Right lobe of liver (tissue), 6 donors: ENCODE measurements at places on chromosomes 13 and 19.

DNA sequence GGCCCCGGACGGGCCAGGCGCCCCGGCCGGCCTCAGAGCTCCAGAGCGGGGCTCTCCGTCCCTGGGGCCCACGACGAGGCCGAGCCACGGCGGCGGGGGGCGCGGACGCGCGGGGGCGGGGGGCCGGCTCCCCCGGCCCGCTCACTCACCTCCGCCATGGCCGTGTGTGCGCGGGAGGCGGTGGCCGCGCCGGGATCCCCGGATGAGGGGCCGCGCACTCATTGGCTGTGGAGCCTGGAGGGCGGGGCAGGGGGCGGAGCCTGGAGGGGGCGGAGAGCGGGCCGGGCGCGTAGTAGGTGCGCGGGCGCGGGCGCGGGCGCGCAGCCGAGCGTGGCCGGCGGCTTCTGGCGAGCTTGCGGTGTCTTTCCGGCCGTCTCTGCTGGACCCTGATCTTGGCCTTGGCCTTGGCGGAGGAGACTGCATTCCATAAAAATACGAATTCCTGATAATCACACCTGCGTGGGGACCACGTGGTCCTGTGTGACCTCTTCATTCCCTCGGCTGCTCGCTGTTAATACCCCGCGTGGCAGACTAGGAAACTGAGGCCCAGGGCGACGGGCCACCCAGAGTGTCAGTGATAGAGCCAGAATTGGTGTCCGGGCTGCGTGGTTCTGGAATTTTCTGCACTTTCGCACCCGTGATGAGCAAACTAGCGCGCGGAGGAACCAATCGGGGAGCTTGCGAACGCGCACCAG is at the start of gene MIER2:
TSS of gene MIER2 (minus strand) at position 172 of the 695 bp plus-strand sequence. CDS start at position 158, 14 bp downstream.
- DNase-seq = peak; percentile 83

GRCh38 chr19:58575183-58576041 is 2.3 kb upstream of the MZF1 start:
- DNase-seq = peak; percentile 93

DNA sequence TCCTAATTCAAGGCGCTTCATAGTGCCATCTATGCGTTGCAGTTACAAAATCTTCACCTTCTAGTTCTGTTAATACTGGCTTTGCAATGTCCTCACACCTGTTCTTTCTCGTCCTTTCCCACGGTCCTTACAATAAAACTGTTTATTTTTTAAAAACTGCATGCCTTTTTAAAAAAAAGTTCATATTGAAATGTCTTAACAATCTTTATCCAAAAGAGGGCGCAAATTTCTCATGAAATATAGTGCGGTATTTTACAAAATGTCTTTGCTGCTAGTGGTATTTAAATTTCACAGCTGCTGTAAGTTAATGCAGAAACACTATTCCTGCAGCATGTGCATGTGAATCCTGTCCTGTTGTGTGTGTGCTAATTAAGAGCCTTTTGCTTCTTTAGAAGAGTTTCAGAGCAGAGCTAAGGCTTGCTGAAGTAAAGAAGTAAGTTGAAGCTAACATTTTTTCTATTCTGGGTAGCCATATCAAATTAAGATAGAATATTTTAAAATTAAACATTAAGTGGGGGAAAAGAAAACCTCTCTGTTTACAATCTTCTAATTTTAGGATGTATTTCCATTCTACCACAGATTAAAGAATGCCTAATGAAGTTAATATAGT is 15.8 kb upstream of the CLDN10 start:
- DNase-seq = no peak

GRCh38 chr13:79779761-79780160 is 298.8 kb downstream of the NDFIP2 start:
- DNase-seq = no peak

DNA sequence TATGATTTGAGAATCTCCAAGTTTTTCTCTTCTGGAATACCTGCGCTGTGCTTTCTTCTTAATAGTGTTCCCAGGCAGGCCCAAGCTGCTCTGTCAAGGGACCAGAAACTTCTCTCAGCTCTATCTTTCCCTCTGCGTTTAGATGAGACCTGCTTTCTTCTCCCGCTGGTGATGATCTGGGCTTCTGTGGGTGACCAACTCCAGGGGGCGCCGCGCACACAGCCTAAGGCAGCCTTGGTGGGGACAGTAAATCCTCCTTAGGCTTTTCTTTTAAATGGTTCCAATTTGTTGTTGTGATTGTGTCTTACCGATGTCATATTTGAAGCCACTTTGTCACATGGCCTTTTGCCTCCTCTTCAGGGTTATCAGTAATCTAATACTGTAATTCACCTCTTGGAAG is 439.4 kb upstream of the KLF12 start:
- DNase-seq = no peak

GRCh38 chr19:38831142-38831605 is 420 bp downstream of the ECH1 start:
- DNase-seq = peak; percentile 96

DNA sequence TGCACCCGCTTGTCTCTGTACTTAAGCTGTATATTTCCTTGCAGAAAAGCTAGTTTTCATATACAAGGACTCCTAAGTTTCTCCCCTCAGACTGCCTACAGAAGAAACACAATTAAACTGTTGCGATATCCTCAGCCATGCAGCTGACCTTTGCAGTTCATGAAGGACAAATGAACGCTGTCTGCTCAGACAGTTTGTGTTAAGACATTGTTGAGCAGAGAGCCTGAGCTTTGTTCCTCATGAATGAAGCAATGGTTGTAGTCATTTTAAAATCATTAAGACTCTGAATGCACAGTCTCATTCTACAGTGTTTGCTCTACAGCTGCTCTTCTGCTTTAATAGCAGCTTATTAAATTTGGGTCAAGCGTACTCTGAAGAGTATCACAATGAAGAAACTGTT is 23.2 kb upstream of the MAB21L1 start:
- DNase-seq = no peak

GRCh38 chr19:49682274-49682673 is 5.2 kb downstream of the PRMT1 start:
- no peak for DNase-seq

- no peak for DNase-seq
These were observed 94.1 kb downstream of the HSPH1 start for GRCh38 chr13:31067416-31068118.

DNA sequence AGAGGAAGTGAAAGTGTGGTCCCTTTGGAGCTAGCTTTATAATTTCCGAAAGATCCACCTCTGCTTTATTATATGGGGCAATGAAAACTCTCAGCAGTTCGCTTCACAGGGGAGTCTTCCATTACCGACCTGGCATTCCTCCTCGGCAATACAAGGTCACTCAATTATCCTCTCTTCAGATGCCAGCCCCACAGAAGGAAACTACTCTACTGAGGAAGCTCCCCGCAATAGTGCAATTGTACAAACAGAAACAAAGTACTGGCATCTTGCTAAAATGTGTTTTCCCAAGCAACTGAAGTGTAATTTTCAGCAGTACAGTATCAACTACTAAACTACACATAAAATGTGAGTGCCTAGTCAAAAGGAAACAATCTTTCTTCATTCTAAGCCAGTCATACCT is 702.0 kb downstream of the PCDH9 start:
- no peak for DNase-seq

DNA sequence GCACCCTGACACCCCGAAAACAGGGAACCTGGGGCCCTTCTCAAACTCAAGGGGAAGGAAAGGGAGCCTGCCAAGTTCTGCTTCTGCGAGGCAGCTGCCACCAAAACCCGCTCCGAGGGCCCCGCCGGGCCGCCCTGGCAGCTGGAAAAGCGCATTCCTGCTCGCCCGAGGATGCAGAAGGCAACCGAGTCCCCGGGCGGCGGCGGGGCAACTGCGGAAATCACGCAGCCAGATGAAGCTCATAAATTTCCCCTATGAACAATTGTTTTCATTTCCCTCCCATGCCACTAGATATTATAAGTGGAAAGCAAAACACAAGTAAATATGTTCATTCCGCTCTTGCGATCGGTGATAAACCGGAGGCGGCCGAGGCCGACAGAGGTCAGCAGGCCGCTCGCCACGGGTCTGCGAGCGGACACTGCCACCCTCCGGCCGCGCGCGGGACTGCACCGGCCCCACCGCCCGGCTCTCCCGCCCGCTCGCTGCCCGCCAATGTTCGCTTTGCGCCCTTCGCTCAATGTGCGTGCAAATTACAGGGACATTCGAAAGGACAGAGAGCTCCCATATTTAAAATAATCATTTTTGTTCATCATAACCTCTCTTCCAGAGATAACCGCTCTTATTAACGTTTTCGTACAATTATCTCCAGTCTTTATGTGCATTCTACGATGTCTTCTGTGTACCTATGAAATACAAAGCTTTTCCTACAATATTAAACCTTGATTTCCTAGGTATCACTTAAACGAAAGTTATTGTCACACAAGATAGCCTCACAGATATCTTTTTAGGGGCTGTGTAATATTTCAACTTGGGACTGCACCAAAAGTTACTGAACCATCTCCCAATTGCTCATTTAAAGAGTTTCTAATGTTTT is 120.8 kb upstream of the ZNF507 start:
- DNase-seq = peak; percentile 69

- DNase-seq = no peak
These were observed 13.1 kb upstream of the ADPRHL1 start for GRCh38 chr13:113466383-113466782.

DNA sequence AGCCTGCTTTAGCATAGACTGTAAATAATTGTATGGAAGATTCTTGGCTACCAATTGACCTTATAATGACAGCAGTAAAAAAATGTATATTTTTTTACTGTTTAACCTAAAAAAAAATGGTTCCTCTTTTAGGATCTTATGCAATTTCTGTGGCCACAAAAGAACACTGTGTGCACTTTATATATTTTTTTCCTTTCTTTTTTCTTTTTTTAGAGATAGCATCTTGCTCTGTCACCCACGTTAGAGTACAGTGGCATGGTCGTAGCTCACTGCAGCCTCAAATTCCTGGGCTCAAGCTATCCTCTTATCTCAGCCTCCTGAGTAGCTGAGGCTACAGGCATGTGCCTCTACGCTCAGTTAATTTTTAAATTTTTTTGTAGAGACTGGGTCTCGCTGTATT is 6.1 kb downstream of the FLT3 start:
- DNase-seq = no peak

DNA sequence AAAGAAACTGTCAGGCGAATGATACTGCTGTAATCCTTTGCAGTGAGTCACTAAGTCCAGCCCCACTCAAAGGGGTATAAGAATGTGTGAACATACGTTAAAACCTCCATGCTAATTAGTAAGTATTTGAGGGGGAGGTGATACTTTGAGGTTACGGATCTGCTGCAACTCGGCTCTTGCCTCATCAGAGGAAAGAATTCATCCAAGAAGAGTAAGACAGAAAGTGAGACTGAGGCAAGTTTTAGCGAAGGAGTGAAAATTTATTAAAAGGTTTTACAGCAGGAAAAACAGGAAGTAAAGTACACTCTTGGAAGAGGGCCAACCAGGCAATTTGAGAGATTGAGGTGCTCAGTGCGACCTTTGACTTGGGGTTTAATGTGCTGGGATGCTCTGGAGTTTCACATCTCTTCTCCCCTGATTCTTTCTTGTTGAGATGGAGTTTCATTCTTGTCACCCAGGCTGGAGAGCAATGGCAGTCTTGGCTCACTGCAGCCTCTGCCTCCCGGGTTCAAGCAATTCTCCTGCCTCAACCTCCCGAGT is 9.8 kb downstream of the CLEC4M start:
- DNase-seq = no peak

DNA sequence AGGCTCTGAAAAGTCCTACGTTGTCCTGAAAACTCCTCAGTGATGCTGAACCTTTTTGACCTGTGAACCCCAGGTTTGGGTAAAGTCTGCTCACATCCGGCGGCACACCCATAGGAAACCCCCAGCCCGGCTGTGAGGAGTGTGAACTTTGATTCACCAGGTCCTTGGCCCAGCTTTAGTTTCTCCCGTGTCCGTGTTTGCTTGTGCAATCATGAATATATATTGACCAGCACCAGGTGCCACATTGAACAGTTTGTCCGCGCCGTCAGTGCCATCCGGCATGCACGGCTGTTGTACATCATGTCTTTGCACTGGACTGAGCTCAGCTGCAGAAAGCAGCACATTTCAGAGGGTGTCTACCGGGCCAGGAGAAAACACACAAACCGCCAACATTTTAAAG is 45.3 kb downstream of the NFIC start:
- DNase-seq = peak; percentile 81

- peak; percentile 76 for DNase-seq
These were observed 129.5 kb downstream of the CYSLTR2 start for GRCh38 chr13:48783181-48783630.

DNA sequence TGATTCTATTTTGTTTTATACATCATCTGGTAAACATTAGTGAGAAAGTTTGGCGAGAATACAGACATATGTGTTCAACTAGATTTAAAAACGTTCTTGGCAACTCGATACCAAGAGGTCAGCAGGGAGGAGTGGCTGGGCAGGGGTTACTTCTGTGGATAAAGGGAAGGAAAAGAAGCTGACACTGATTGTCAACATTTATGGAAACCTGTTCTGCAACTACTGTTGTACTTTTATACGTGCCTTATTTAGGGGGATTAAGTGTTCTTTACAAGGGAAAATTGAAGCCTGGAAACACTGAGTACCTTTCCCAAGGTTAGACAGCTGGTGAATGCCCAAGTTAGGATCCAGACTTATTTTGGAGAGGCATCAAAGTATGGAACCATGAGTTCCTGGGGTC is 65.0 kb downstream of the MTUS2 start:
- DNase-seq = no peak

- DNase-seq = no peak
These were observed 99.8 kb downstream of the WDFY2 start for GRCh38 chr13:51684076-51684475.

DNA sequence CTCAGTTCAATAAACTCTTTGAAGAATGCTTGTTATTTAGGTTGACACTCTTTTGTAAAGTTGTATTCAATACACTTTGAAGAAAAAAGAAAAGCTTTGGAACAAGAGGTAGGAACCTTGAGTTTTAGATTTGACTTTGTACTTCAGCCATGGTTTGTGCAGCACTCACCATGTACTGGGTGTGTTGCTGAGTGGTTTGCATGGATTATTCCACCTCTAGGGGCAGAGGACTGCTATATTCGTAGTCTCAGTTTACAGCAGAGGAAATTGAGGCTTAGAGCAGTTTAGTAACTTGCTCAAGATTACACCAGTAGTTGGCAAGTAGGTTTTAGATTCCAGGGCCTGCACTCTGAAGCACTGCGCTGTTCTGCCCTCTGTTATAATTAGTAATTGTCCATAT is 68.8 kb downstream of the DNAJC3 start:
- no peak for DNase-seq

DNA sequence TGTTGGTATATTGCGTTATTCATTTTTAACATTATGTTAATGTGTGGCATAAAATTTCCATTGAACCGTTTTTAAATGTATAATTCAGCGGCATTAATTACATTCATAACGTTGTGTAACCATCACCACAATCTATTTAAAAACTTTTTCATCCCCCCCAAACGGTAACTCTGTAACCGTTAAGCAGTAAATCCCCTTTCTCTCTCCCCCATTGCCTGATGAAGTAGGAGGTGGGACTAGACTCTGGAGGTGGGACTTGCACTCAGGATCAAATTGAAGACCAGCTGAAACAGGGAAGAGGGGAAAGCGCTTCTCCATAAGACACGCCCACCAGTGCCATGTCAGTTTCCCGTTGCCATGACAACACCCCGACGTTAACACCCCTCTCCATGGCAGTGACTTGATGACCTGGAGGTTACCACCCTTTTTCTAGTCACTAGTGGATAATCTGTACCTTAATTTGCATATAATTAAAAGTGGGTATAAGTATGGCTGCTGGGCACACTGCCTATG is 16.8 kb downstream of the CLEC11A start:
- no peak for DNase-seq
